ENCODE measurements at places on chromosomes 6 and 20.

GRCh38 chr20:35387334-35387733, 24.4 kb downstream of the UQCC1 start:
- H3K36me3 ChIP-seq: peaks cover 14% of the 10 kb centered on the region
- no peak overlapping the region for H3K4me3 ChIP-seq
- no peaks in the 10 kb centered on the region for H3K4me1 ChIP-seq

GRCh38 chr6:159400826-159401225, 231.6 kb downstream of the FNDC1 start:
- H3K4me3 ChIP-seq: no peak overlapping the region
- H3K27ac ChIP-seq: no peak overlapping the region
- no peaks in the 10 kb centered on the region for H3K27me3 ChIP-seq
- DNase-seq: no peak
- H3K4me1 ChIP-seq: no peaks in the 10 kb centered on the region

DNA sequence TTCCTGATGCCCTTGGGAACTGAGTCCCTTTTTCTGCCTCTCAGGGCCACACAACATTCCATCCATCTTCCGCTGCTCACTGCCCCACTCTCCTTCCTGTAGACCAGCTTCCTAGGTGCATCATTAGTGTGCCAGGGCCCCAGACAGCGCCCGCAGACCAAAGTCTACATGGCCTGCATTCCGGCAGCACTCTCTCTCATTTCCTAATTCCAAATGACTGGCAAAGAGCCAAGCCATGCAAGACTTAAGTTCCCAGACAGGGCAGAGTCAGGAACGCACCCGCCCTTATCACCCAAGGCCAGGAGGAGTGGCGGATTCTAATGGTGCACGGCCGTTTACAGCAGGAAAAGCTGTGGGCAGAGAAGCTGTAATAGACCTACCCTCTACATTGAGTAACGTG, 159.8 kb upstream of the ARID1B start:
- no peaks in the 10 kb centered on the region for H3K27me3 ChIP-seq
- DNase-seq: no peak
- no peaks in the 10 kb centered on the region for H3K4me1 ChIP-seq
- H3K27ac ChIP-seq: no peak overlapping the region

DNA sequence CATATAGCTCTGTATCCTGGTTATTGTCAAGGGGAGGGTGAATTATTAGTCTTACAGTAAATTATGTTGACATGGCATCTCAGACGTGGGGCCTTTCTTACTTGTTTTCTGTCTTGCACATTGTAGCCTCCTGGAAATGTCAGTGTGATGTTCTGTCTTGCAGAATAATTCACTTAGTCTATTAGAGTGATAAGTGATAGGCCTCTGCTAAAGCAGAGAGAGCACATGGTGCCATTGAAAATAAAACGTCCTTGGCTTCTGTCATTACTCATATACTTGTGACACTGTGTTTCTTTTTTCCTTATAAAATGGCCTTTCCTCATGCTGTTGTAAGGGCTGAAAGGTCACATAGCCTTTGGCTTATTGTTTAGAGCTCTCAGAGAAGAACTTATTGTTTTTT, 531.0 kb downstream of the EPM2A start:
- no peak for DNase-seq
- no peak overlapping the region for H3K27ac ChIP-seq
- no peak overlapping the region for H3K4me3 ChIP-seq
- no peaks in the 10 kb centered on the region for H3K4me1 ChIP-seq

- H3K36me3 ChIP-seq: peaks cover 31% of the 10 kb centered on the region
- DNase-seq: no peak
- H3K4me1 ChIP-seq: no peaks in the 10 kb centered on the region
- no peaks in the 10 kb centered on the region for H3K27me3 ChIP-seq
These were observed 19.8 kb downstream of the IBTK start for GRCh38 chr6:82227770-82228169.

DNA sequence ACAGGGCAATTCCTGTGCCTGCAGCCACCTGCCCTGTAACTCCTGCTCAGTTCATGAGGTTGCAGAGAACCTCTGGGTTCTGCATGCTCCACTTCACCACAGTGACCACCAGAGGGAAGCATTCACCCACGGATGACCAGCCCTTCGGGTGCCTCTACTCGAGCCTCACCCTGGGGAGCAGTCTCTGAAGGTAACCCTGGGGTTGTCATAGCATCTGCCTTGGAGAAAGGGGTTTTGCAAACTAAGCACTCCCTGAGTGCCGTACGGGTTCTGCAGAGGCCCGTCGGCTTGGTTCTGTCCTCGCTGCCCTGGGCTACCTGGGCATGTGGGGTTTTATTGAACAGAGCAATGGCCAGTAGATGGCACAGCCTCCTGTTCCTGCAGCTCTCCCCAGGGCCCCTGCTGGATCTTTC, 10.2 kb upstream of the CST5 start:
- no peaks in the 10 kb centered on the region for H3K27me3 ChIP-seq
- H3K4me1 ChIP-seq: no peaks in the 10 kb centered on the region
- H3K36me3 ChIP-seq: no peaks in the 10 kb centered on the region

- DNase-seq: no peak
- H3K27ac ChIP-seq: no peak overlapping the region
- no peaks in the 10 kb centered on the region for H3K36me3 ChIP-seq
- H3K27me3 ChIP-seq: no peaks in the 10 kb centered on the region
These were observed 158.7 kb upstream of the PDE10A start for GRCh38 chr6:165821754-165822153.

DNA sequence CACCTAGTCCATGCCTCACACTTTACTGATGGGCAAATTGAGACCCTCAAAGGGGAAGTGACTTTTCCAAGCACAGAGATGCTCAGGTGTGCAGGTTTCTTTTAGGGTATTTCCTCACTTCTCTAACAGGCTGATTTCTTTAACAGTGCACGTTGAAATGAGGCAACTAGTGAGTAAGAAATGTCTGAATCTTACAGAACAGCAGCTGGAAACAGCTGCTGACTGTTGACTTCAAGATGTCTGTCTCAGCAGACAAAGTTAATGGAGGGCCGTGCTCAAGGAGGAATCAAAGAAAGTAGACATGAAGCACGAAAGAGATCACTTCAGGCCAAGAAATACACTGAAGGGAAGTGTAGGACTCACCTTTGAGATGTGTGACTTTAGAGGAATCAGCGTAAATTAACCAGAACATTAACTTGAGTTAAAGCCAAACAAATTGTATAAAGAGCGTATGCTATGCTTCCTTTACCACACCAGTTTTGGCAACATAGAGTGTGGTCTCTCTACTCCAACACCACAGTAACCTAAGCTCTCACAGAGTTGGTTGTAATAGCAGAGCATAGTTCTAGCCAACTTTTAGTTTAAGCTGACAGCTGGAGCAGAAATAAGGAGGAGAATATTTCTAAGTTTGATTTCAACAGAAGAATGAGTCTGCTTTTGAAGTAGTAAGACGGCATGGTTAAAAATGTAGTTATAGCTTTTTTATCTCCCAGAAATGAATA, 60.9 kb downstream of the SAMD3 start:
- no peaks in the 10 kb centered on the region for H3K4me1 ChIP-seq
- H3K27ac ChIP-seq: no peak overlapping the region
- peaks cover 8% of the 10 kb centered on the region for H3K36me3 ChIP-seq
- H3K4me3 ChIP-seq: no peak overlapping the region
- no peak for DNase-seq

GRCh38 chr6:108348655-108349349, 53.9 kb downstream of the AFG1L start:
- no peak overlapping the region for H3K27ac ChIP-seq
- no peaks in the 10 kb centered on the region for H3K4me1 ChIP-seq
- DNase-seq: no peak
- no peaks in the 10 kb centered on the region for H3K27me3 ChIP-seq
- H3K36me3 ChIP-seq: no peaks in the 10 kb centered on the region

- DNase-seq: no peak
- no peaks in the 10 kb centered on the region for H3K4me1 ChIP-seq
- H3K27ac ChIP-seq: no peak overlapping the region
These were observed 7.4 kb upstream of the SLC52A3 start for GRCh38 chr20:775679-776135.

DNA sequence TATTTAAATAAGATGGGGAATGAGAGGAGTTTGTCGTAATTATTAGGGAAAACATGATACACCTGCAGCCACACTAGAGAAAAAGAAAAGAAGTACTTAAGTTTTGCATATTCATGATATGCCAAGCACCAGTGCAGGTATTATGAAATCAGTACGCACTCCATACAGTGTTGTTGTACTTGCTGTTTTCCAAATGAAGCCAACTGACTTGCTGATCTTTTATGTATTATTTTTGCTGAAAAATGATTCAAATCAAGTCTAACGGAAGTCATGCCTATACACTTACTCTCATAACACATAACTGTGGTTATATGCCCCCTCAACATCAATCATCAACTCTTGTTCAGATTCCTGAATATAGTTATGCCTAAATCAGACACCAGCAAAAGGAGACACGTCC, 584.9 kb upstream of the EYS start:
- H3K27ac ChIP-seq: no peak overlapping the region
- no peaks in the 10 kb centered on the region for H3K36me3 ChIP-seq
- no peaks in the 10 kb centered on the region for H3K27me3 ChIP-seq

- H3K27ac ChIP-seq: no peak overlapping the region
- no peak overlapping the region for H3K4me3 ChIP-seq
- H3K27me3 ChIP-seq: no peaks in the 10 kb centered on the region
- no peaks in the 10 kb centered on the region for H3K36me3 ChIP-seq
These were observed 98.6 kb upstream of the RNF24 start for GRCh38 chr20:4113615-4114603.

GRCh38 chr6:32179766-32180405, 1.7 kb downstream of the RNF5 start:
- no peak overlapping the region for H3K27ac ChIP-seq
- no peak overlapping the region for H3K4me3 ChIP-seq

DNA sequence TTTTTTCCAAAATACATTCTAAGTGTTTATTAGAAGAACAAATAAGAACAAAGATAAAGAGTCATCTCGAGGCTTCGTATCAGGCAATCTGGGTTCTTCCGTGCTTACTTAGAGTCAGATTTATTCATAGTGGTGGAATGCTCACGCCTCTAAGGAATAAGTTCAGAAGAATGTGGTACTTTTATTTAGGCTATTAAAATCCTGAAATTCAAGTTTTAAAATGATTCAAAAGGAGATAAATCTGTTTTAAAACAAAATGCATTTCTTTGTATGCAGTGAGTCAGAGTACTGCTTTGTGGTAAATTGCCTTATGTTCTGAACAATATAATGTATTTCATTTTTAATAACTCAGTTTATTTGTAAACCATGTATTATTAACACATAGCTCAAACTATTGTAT, 89.1 kb downstream of the FUT9 start:
- H3K4me1 ChIP-seq: no peaks in the 10 kb centered on the region
- H3K36me3 ChIP-seq: no peaks in the 10 kb centered on the region
- no peak overlapping the region for H3K4me3 ChIP-seq
- no peak overlapping the region for H3K27ac ChIP-seq
- no peaks in the 10 kb centered on the region for H3K27me3 ChIP-seq

- H3K36me3 ChIP-seq: peaks cover 8% of the 10 kb centered on the region
- no peak overlapping the region for H3K4me3 ChIP-seq
- DNase-seq: no peak
- H3K27me3 ChIP-seq: no peaks in the 10 kb centered on the region
- no peak overlapping the region for H3K27ac ChIP-seq
These were observed 27.9 kb downstream of the MANBAL start for GRCh38 chr20:37317316-37317715.

- H3K4me1 ChIP-seq: no peaks in the 10 kb centered on the region
- H3K27me3 ChIP-seq: no peaks in the 10 kb centered on the region
- no peak overlapping the region for H3K27ac ChIP-seq
- H3K36me3 ChIP-seq: no peaks in the 10 kb centered on the region
These were observed 77.3 kb downstream of the TOX2 start for GRCh38 chr20:43991982-43992381.

- no peak for DNase-seq
- no peaks in the 10 kb centered on the region for H3K4me1 ChIP-seq
- H3K4me3 ChIP-seq: no peak overlapping the region
- H3K27ac ChIP-seq: no peak overlapping the region
- H3K27me3 ChIP-seq: no peaks in the 10 kb centered on the region
These were observed 32.1 kb upstream of the CENPW start for GRCh38 chr6:126307849-126308248.

DNA sequence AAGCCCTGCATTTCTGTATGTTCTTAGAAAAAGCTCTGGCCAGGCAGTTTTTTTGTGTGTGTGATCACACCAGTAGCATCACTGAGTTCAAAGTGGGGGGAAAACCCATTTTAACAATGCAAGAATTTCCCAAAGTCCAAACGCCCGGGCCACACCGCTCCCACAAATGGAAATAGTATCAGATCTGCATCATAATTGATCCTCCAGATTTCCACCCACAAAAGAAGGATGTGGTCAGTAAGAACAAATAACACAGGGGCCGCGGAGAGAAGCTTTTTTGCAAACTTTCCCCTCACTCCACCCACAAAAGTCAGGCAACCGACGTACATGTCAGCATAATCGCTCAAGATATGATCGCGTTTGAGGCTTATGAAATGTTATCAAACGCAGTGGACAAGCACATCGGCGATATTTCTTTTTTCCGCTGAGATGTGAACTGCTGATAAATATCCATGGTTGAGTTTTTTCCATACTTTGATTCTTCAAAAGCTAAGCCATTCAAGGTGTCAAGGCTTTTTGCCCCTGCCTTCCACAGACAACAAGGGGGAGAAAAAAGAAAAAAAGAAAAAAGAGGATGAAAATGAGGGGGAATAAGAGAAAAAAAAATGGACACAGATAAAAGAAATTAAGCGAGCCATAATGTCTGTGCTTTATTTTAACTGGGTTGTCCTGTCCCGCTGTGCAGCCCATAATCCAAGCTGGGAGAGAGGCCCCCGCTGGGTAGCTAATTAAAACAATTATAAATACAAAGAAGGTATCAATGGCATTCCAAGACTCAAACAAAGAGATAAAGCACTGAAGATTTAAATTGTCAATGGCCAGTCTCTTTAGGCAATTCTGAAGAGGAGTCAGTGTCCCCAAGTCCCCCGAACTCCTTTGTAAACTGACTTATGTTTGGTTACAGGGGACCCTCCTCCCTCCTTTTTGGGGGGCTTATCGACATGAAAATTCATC, 143.5 kb downstream of the ZFP64 start:
- H3K27me3 ChIP-seq: no peaks in the 10 kb centered on the region
- no peak overlapping the region for H3K4me3 ChIP-seq
- no peaks in the 10 kb centered on the region for H3K36me3 ChIP-seq
- H3K4me1 ChIP-seq: no peaks in the 10 kb centered on the region
- no peak for DNase-seq

DNA sequence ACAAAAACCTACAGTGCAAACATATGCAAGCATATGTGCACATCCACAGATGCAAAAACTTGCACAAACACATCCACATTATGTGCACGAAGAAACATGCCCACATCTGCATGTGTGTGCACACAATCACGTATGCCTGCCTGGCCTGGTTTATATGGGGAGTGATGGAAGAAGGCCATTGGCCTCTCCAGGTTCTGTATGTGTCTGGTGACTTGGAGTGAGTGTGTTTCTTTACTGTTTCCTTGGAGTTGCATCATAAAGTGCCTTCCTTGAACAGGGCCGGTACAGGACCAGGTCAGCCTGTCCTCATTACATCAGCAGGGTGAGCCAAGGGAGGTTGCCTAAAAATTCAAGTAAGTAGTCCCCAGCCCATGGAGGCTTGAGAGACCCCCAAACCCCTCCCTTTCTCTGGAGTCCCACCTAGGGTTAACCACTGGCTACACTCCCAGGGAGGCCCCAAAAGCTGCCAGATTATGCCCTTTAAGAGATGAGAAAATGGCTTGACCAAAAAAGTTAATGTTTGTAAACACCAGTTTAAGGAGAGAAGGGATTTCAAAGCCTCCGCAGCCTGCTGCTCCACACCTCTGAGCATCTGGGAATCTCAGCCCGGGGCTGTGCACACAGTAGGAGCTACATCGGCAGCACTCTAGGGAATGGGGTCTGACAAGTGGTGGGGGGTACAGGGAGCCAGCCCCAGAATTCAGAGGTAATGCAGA, 140.8 kb downstream of the VEGFA start:
- H3K36me3 ChIP-seq: no peaks in the 10 kb centered on the region
- no peaks in the 10 kb centered on the region for H3K27me3 ChIP-seq
- no peaks in the 10 kb centered on the region for H3K4me1 ChIP-seq
- no peak for DNase-seq
- H3K27ac ChIP-seq: no peak overlapping the region
